DMS 273 treated with DMSO at 0.1 percent for 48 hours (cell line): ENCODE measurements at places on chromosomes 6 and 20.
A peak's percentile ranks its signal among the peaks of the same experiment; 100 is the strongest.

DNA sequence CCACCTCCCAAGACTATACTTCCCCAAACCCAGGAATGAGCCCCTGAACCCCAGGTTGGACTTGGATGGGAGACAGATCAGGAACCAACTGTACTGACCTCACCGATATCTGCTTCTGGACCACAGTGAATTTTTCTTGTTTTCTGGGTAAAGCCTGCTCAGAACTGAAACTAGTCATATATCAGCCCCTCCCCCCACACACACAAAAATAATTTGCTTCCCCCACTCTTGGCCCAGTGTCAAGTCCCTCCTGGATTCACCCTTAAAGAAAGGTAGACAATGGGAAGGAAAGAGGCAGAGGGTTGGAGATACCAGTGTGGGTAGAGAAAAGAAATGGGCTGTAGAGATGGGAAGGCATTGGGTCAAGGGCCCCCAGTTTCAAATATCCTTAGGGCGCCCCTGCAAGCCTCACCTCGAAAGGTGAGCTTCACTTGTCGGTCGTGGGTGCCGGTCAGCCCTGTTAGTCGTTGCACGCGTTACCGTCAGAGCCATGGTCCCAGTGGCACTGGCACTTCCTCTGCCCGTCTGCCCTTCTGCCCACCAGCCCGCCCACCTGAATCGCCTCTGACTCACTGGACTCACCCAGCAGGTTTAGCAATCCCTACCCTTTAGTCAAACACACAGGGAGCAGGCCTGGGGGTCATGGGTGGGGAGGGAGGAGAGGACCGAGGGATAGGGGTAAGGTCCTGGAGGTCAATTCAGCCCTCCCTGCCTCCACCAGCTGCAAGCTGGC is 8.5 kb upstream of the SPAG4 start:
- DNase-seq = no peak

DNA sequence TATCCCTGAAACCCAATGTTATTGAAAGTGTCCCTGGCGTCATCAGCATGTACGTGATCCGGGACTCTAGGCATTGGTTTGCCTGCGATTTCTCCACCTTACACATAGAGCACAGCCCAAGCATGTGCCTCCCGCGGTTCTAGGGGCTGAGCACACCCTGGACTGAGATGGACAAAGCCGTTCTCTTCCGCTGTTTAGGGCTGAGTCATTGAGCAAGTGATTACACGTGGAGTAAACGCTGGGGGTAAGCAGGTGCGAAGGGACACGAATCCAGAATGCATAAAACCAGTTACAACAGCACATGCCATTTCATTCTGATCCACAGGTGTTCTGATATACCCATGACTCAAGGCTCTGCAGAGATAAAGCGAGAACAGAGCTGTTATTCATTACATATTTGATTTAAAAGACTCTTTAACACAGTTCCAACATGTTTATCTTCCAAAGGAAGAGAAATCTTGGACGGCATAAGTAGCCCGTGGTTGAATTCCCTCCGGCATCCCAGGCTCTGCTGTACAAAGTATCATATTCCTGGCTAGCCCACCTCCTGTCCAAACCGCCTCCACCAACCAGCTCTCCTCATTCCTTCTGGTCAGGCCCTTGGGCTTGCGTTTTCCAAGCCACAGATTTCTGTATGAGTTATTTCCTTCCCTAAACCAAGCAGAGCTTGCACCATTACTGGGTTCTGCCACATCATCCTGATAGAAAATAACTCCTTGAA is 36.1 kb upstream of the THBS2 start:
- DNase-seq = no peak

DNA sequence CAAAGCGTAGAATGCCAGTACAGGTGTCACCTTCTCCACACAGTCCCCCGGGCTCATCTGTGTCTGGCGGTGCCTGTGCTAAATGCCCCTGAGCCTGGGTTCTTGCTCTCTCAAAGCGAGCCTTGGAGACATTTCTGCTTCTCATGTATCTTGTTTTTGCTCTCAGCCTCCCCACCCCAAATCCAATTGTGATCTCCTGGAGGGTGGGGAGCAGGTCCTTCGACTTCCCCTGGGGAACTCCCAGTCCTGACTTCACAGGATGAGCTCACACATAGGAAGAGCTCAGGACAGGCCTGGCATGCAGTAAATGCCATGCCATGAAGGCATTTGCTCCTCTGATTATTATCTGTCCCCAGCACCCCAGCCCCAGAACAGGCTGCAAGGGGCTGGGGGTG is 58.1 kb downstream of the NOL4L start:
- DNase-seq = no peak

- no peak for DNase-seq
Measured at GRCh38 chr6:137590684-137591083, 96.5 kb upstream of the OLIG3 start.

- DNase-seq = no peak
Measured at GRCh38 chr6:147879031-147879580, 370.6 kb downstream of the SAMD5 start.

- no peak for DNase-seq
Measured at GRCh38 chr6:142152746-142153145, 5.7 kb downstream of the VTA1 start.

GRCh38 chr6:144475411-144475810 is 190.3 kb downstream of the UTRN start:
- no peak for DNase-seq

DNA sequence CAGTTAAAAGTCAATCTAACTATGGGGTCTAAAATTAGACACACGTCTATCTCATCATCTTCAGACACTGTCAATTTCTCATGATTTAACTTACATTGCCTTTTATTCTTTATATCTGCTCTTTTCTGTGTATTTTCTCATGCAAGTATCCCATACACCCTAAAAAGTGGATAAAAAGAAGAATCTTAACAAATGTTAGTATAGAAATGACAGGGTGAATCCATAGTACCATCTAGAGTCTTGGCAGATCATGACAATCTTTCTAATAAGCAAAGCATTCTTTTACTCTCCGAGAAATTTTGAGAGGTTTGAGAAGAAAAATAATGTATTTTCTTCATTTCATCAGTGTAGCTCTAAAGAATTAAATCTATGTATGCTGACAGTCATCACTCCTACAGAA is 382.7 kb downstream of the C6orf118 start:
- no peak for DNase-seq

DNA sequence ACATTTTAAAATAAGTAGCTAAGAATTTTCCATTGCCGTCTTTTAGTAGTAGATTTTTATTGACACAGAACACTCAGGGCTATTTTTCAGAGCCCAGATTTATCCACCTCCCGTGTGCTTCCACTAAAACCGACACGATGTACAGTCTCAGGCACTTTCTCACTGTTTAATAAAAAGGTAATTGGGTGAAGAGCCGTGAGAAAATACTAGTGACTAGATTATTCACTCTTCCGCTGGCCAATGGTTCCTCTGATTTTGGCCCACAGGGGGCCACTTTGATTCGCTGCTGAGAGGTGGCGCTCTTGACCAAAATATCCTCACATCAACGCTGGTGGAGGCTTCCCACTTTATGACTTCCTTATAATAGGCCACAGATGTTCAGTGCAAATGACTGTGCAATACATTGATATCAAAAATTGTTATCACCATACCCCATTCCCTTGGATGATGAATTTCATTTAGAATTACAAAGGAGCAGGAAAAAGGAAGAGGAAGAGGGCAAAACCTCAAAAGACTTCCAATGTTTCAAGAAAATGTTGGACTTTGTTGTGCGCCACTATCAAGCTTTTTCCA is 12.3 kb upstream of the HDDC2 start:
- DNase-seq = peak; percentile 33

DNA sequence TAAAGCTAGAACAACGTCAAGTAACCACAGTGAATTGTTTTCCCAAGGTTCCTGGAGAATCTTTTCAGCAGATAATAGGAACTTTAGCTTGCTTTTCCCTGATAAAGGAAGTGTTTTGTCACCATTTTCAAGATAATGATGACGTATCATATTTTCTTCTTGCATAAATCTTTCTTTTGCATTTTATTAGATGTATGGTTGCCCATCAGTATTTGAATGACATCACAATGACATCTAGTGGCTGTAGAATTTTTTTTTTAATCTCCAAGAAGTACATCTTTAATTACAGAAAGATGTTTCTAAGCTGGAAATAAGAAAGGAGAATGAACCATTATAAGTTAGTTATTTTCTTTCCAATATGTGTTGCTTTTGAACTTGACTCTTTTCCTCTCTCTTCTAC is 83.0 kb downstream of the CENPW start:
- DNase-seq = no peak

- no peak for DNase-seq
Measured at GRCh38 chr20:7399114-7399513, 541.1 kb downstream of the HAO1 start.

- no peak for DNase-seq
Measured at GRCh38 chr6:43328528-43328927, 19.9 kb upstream of the CRIP3 start.

DNA sequence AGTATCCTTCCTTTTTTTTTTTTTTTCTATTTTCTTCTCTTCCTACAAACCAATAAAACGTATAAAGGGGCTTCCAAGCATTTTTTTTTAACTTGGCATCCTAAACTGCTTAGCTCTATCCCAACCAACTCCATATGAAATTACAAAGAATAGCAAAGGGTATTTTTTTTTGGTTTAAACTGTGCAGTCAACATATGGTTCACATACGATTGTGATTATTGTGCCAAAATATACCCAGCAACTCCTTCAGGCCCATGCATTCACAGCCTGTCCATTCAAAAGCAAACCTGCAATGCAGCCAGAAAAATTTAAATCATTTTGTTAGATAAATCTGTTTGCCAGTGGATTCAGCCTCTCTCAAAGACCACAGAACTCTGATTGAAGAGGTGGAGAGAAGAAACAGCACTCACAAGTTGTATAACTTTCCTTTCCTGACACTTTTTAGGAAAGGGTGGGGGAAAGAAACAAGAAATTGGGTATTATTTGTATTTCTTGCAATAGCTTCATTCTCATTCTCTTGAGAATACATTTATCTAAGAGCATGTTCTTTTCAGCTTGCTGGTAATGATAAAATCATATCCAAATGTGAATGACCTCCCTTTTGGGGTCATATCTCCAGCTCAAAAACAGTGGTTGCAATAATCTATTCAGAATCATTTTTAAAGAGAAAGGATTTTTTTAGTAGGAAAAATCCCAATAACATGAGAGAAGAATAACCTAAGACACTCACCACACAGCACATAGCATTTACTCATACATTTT is 701.3 kb upstream of the CHD6 start:
- no peak for DNase-seq

- DNase-seq = no peak
Measured at GRCh38 chr6:161410076-161410475, 136.2 kb upstream of the AGPAT4 start.

DNA sequence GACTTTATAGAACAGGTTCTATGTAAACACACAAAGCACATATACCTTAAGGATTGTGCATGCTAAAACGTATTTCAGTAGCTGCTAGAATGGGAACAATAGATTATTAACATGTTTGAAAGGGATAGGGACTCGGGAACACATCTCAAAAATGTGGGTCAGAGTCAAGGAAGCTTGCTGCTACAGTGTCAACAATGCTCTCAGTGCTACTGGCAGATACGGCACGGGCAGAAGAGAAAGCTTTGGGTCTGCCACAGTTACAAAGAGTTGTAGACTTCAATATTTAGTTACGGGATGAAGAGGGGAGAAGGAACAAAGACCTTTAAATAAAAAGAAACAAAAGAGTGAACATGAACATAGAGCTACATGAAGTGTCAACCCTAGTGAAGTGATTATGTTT is 170.5 kb downstream of the BACH2 start:
- DNase-seq = no peak

GRCh38 chr6:25377664-25378063 is 98.5 kb downstream of the CARMIL1 start:
- no peak for DNase-seq

DNA sequence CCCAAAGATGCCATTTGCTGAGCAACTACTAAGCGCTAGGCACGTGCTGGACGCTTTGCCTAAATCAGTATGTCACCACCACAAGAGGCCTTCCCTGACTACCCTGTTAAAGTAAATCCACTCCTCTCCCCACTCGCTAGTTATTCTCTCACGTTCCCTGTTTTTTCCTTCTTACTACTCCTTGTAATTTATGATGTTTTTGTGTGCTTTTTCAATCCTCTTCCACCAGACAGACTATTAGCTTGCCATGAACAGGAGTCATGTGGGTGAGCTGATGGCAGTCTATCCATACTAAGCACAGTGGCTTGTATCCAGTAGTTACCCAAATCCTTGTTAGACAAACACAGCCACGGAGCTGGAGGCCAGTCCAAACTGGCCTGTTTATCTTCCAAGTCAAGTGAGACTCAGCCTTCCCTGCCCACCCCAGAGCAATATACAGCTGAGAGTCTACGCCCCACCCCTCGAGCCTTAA is 41.2 kb downstream of the C6orf132 start:
- no peak for DNase-seq

- DNase-seq = no peak
Measured at GRCh38 chr6:124924333-124924759, 37.9 kb upstream of the RNF217 start.

- no peak for DNase-seq
Measured at GRCh38 chr6:42140032-42140431, 2.4 kb downstream of the C6orf132 start.

DNA sequence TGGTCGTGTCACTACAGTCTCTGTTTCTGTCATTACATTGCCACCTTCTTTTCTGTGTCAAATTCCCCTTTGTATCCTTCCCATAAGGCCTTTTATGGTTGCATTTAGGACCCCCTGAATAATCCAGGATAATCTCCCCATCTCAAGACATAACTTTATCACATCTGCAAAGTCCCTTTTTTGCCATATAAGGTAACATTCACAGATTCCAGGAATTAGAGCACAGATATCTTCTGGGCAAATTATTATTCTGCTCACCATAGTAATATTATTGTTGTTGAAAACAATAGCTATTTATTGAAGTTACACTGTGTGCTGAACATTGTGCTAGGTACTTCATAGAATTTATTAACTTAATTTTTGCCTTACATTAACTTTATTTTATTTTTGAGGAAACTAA is 159.1 kb downstream of the TFAP2B start:
- DNase-seq = no peak

DNA sequence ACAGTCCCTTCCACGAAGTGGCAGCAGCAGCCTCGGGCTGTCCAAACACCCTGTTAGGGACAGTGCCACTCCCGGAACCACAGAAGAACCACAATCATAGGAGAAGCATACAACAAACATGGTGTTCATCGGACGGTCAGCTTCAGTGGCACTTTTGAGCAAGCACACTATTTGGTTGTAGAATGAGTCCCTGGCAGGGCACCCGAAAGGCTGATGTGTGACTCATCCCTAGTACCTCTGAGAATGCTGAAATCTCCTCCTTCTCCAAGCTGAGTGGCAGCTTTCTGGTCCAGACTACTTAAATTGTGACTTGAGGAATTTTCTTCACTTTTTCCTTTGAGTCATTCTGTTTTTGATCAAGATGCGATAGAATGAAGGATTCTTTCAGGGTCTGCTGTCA is 282.5 kb downstream of the ESR1 start:
- no peak for DNase-seq

DNA sequence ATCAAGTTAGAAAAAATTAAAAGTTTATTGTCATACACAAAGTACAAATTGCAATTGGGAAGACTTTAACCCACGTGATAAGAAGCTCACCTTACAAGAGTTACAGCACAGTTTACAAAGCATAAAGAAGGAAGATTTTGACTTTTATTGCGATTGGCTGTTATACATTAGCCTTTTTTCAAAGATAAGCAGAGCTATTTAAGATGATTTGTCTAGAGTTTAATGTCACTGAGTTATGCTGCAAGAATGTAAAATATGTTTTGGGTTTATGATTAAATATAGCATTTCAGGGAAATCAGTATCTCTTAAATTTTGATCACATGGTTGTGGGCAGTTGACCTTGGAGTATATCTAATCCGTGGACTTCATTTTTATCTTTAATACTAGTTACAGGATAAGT is 664.2 kb upstream of the PTCHD4 start:
- DNase-seq = no peak
